ENCODE measurements at places on chromosomes 11 and 22. TPM values are rescaled to one million over a fixed set of nuclear protein-coding genes. Genes with fewer than 3 reads are reported as not detected.

DNA sequence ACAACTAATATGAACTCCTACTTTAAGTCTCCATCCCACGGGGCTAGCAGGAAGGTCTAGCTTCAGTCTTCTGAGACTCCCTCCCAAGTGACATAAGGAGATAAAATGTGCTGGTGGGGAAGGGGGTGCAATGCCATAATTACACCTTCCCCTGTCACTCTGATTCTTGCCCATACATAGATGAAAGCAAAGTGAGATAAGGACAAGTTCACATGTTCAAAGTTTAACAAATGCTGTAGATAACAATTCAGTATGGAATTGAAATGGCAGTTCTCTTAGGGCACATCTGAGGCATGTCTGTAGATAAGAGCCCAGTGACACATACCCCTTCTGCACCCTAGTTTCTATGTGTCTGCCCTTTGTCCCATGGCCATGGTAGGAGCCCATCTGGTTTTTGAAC, 38.2 kb upstream of the PANX1 start:
- DNase-seq = no peak

GRCh38 chr11:103602840-103603239, 433.6 kb upstream of the DDI1 start:
- no peak for DNase-seq

DNA sequence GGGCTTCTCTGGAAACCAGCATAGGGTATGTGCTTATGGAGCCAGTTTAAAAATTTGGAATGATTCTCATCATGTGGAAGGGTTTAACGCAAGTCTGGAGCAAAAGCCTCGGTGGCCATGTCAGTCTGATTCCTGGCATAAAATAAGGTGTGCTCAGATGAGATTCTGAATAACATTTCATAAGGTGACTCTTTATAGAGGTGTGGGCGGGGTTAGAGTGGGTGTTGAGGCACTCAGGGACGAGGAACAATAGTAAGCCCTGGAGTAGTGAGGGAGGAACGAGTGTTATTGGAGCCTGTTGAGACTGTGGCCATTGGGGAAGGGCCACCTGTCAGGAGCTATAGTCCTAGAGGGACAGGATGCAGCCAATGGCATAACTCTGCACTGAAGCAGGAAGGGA, 13.0 kb upstream of the KIRREL3 start:
- no peak for DNase-seq

DNA sequence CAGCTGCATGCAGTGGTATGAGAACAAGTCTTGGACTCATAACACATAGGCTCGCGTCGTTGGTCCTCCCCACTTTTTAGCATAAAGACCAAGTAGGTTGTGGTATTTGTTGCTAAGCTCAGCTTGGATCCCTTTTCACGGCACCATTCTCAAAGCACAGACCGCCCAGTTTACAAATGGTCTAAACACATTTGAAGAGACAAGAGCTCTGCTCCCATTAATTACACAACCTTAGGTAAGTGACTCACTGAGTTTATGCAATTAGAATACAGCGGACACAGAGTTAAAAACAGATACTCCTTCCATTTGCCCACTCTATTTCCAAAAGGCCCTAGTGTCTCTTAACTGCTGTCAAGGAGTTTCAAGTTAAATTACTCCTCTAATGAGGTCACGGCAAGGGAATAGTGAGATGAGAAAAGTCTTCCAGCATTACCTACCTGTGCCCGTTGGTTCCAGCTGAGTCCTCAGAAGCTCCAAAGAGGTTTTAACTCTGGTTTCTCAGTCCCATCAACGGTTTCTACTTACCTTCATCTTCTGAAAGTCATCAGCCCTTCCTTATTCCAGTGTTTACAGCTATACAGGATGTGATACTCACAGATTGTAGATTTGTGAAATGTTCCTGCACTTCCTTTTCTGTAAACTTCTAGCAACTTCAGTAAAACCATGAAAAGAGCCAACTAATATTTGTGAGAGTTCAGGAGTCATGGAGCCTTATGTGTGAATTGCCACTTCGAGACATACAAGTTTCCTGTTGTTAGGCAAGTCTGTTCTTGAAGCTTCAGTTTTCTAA, at the start of gene MS4A6A:
MS4A6A (minus strand) TSS at position 543 of the 790 bp plus-strand sequence. CDS start 1,356 bp downstream, outside the sequence.
- no peak for DNase-seq

GRCh38 chr11:26905368-26905767, 88.5 kb upstream of the FIBIN start:
- DNase-seq = peak; percentile 4

DNA sequence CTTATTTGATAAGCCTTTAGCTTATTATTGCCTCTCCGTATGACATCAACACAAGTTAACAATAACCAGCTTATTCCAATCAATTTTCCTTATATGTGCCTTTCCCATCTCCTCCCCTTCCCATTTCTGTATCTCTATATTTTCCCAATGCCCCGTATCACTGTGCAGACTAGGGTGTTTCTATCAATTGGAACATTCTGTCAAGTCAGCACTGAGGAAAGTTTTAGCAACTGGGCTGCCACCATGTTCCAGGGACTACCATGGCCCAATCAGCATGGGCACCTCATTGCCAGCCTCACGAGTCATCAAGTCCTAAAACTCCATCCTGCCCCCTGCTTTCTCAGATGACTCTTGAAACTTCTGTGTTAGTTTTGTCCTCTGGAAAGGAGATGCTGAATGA, 973.1 kb upstream of the CNTN5 start:
- DNase-seq = no peak

The MMP13 gene
- not detected for total RNA-seq

The RAB36 gene
- total RNA-seq = 2.5 TPM

DNA sequence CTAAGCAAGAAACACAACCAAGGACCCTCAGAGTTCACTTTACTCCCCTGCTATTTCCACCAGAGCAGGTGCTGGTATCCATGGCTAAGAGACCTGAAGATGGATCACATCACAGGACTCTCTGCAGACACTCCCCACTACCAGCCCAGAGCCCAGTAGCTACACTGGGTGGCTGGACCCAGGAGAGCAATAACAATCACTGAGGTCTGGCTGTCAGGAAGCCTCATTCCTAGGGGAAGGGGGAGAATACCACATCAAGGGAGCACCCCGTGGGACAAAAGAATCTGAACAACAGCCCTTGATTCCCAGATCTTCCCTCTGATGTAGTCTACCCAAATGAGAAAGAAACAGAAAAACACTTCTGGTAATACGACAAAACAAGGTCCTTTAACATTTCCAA, 9.0 kb upstream of the MMP7 start:
- DNase-seq = no peak

DNA sequence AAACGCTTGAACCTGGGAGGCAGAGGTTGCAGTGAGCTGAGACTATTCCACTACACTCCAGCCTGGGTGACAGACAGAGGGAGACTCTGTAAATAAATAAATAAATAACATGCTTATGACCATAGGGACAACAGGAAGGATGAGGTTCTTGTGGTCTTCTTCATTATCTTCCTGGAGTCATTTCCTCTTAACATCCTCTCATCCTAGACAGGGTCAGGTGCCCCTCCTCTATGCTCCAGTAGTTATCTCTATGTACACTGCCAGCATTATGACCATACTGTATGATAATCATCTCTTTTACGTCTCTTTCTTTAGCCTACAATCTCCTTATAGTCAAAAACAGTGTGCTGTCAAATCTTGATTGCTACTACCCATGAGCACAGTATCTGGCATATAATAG, 17.7 kb downstream of the RAB30 start:
- DNase-seq = no peak

- peak; percentile 90 for DNase-seq
These were observed 22.1 kb downstream of the RIBC2 start for GRCh38 chr22:45435544-45436139.

DNA sequence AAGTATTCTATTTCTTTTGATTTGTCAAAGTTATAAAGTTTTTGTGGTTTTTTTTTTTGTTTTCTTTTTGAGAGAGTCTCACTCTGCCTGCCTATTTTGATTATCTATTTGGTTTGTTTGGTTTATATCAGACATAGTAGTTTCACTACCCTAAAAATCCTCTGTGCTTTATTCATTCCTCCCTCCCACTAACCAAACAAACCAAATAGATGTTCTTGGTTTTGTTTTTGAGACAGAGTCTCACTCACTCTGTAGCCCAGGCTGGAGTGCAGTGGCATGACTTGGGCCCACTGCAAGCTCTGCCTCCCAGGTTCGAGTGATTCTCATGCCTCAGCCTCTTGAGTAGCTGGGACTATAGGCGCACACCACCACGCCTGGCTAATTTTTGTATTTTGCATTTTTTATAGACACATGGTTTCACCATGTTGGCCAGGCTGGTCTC, 67.9 kb downstream of the ENTHD1 start:
- no peak for DNase-seq

The TENM4 gene
- 9.0 TPM for total RNA-seq

GRCh38 chr11:124758355-124759265, 3.5 kb downstream of the ESAM start:
- DNase-seq = peak; percentile 44

The VSIG10L2 gene
- total RNA-seq = not detected

GRCh38 chr11:21888814-21889213, 304.1 kb upstream of the ANO5 start:
- DNase-seq = no peak

DNA sequence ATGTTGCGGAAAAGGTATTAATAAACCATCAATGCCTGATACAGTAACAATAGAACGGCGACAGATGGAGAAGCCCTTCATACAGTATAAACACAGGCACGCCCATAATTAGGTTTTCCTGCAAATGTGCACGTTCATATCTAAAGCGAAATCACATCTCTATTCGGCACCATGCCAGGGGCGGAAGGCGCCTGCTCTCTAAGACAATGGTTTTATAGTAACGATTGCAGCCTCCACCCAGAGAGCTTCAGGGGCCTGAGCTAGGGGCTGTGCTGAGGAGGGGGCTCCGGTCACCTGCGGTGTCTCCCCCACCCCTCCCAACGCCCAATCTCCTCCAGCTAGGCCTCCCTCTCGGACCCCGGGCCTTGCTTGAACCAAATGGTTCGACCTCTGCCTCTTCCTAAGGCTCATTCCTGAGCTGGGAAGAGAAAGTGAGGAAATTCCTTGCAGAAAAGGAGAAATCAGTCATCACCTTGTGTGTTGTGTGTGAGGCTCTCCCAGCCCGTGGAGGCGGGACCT, 9.6 kb downstream of the KRTAP5-5 start:
- no peak for DNase-seq

GRCh38 chr11:5364214-5364613, 12.9 kb downstream of the OR51B6 start:
- peak; percentile 96 for DNase-seq

DNA sequence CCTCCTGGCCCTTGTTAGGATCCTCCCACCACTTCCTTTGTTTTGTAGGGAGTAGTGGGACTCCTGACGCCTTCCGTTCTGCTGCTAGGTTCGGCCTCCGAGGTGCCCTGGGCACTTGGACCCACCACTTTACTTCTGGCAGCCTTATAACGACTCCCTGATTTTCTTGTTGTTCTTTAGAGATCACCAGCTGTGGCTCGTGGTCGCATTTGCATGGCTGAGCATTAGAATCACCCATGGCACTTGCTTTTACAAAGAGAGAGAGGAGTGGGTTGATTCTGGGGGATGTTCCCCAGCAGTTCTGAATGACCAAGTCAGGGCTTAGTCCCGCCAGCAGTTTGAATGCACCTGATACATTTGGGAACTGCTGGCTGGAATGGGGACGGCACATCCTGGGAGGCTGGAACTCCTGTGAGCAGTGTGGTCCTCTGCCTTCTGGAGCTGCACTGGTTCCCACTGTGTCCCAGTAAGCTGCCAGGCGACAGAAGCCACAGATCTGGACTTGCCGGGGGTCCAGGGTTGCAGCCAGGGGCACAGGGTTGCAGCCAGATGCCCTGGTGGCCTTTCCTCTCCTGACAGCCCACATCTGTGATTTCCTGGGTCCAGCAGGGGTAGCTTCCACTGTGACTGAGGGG, 4.1 kb downstream of the TUB start:
- DNase-seq = no peak

DNA sequence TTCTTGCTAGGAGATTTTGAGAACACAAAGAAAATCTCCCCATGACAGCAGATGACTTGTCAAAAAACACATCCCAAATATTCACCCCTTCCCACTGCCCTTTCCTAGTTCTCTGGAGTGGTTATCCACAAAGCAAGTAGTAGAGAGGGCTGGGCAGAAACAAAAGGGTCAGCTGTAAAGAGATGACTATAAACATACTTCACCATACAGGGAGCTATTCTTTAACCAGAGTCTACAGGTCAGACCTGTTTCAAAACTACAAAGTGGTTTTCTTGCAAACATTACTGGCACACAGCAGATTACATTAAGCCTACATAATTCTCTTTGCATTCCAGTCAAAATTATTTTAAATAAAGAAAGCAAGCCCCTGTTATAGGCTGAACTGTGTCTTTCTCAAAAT, 47.7 kb upstream of the NFRKB start:
- DNase-seq = no peak

DNA sequence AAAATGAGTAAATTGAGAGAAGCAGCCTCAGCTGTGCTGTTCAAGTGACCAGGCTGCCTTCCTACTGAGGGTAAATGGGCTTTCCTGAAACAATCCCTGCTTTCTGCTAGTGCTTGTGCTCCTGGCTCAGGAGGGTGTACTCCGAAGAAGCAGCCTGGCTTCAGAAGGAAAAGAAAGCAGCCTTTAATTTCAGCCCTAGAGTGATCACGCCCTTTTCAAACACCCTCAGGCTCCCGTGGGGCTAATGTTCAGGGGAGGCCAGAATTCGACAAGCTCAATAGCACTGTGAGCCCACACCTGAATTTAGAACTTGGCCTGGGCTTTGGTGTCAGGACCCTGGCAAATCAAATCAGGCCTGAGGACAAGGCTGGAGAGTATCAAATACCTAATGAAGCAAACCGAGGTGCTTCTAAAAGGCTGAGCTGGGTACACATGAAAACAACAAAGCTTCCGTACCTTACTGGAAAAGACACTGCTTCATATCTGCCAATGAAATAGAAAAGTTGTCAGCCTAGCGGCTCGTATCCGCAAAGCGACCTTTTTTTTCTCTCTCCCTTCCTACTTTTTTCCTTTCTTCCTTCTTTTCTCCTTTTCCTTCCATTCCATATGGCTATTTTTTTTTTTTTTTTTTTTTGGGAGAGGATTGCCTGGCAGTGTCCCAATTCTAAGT, 387.8 kb downstream of the SOX6 start:
- DNase-seq = no peak

GRCh38 chr22:48845356-48845936, 982.2 kb downstream of the BRD1 start:
- DNase-seq = no peak

DNA sequence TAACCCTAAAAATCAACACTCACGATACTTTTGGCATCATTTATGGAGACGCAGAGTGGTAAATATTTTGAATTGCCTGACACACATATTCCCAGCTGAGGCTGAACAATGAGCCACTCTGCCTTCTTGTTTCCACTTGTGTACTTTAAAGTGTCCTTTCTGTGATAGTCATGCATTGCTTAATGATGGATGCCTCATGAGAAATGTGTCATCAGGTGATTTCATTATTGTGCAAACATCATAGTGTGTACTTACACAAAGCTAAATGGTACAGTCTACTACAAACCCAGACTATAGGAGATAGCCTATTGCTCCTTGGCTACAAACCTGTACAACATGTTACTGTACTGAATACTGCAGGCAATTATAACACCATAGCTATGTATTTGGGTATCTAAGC, 44.2 kb downstream of the MRE11 start:
- DNase-seq = peak; percentile 88

- DNase-seq = no peak
These were observed 85.1 kb downstream of the MYO7A start for GRCh38 chr11:77213029-77213579.

GRCh38 chr11:7759010-7759409, 37.7 kb downstream of the OR5P2 start:
- DNase-seq = no peak

The MMP11 gene
- total RNA-seq = 1.4 TPM

The KCNJ11 gene
- not detected for total RNA-seq

- DNase-seq = peak; percentile 34
These were observed 5.9 kb upstream of the ATF4 start for GRCh38 chr22:39514373-39514973.

The H19 gene
- not detected for total RNA-seq

- no peak for DNase-seq
These were observed 34.3 kb upstream of the OR10G7 start for GRCh38 chr11:124075492-124075840.

All from IMR-90 (cell line).